ENCODE measurements at places on chromosomes 11 and 22. TPM values are rescaled to one million over a fixed set of nuclear protein-coding genes. Genes with fewer than 3 reads are reported as not detected.

Gene PLA2G6
- total RNA-seq, result 3.8 TPM

Gene SLC16A8
- total RNA-seq, result not detected

Gene AMOTL1
- total RNA-seq, result 9.1 TPM

Gene ABCC8
- total RNA-seq, result 2.7 TPM

Gene BSX
- not detected for total RNA-seq

Gene OR6A2
- total RNA-seq, result not detected

Gene TMEM151A
- 3.2 TPM for total RNA-seq

Gene GUCY1A2
- 0.10 TPM for total RNA-seq

Gene PTPRCAP
- total RNA-seq, result 0.30 TPM

Gene GALR3
- total RNA-seq, result not detected

Gene PRODH
- total RNA-seq, result 0.55 TPM

Measured in A549 treated with DMSO at 1 μM for 4 hours (cell line).